MM.1S (cell line): ENCODE measurements at places on chromosomes 7 and 10.
A peak's percentile ranks its signal among the peaks of the same experiment; 100 is the strongest.

GRCh38 chr7:7793249-7793648 lies 74.8 kb upstream of the RPA3 start:
- H3K4me3 ChIP-seq: no peak overlapping the region
- DNase-seq: no peak
- H3K27me3 ChIP-seq: no peaks in the 10 kb centered on the region
- no peaks in the 10 kb centered on the region for H3K36me3 ChIP-seq
- no peak overlapping the region for H3K27ac ChIP-seq
- peaks cover 13% of the 10 kb centered on the region; the same call in 1 of the 2 replicates for H3K4me1 ChIP-seq

DNA sequence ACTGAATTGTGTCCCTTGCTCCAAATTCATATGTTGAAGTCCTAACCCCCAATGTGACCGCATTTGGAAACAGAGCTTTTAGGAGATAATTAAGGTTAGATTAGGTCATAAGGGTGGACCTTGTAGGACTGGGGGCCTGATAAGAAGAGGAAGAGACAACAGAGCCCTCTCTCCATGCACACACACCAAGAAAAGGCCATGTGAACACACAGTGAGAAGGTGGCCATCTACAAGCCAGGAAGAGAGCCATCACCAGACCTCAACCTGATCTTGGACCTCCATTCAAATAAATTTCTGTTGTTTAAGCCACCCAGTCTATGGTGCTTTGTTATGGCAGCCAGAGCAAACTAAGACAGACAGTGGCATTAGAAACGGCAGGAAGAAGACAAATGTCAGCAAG lies 12.5 kb upstream of the PRKAR2B start:
- DNase-seq: no peak
- H3K4me3 ChIP-seq: no peak overlapping the region
- no peaks in the 10 kb centered on the region for H3K4me1 ChIP-seq
- H3K27ac ChIP-seq: no peak overlapping the region
- no peaks in the 10 kb centered on the region for H3K27me3 ChIP-seq

DNA sequence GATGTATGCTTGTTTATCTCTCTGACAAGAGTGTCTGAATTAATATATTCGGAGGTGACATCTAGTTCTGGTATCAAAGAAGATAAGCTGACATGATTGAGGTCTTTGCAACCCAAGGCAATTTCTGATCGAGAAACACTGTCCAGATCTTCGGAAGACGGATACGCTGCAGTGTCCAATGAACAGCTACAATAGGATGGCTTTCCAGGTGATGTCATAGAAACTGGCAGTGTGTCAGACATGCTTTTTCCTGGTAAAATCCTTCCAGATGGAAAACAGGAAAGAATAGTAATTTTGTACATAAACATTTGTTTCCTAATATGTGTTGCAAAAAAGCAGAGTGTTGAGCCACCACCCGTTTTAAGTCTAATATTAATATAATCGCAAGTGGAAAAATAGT lies 33.4 kb downstream of the VWDE start:
- H3K4me3 ChIP-seq: no peak overlapping the region
- no peak overlapping the region for H3K27ac ChIP-seq
- no peaks in the 10 kb centered on the region for H3K4me1 ChIP-seq
- DNase-seq: no peak
- H3K36me3 ChIP-seq: no peaks in the 10 kb centered on the region

- no peaks in the 10 kb centered on the region for H3K36me3 ChIP-seq
- H3K27me3 ChIP-seq: no peaks in the 10 kb centered on the region
- no peak for DNase-seq
- H3K4me3 ChIP-seq: no peak overlapping the region
- no peaks in the 10 kb centered on the region for H3K4me1 ChIP-seq
Observed at GRCh38 chr10:23472181-23472580, 33.3 kb downstream of the OTUD1 start.

DNA sequence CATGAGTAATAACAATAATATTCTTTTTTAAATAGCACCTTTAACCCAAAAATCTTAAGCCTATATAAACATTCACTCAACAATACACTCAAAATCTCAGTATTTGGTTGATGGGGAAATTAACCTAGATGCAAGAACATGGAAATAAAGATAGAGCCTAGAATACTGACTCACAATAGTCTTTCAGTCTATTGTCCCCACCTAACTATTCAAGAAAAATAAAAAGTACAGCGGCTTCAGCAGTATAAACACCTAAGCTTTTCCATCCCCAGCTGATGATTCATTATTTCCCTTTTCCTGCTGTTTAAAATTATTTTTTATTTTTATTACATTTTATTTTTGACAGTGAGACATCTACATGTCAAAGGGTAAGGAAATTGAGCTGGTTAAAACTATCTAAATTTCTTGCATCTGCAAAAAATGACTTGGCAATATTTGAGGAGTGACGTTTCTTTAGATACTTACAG lies 201.4 kb downstream of the FZD1 start:
- H3K4me1 ChIP-seq: no peaks in the 10 kb centered on the region
- H3K4me3 ChIP-seq: no peak overlapping the region

- no peaks in the 10 kb centered on the region for H3K27me3 ChIP-seq
- H3K36me3 ChIP-seq: no peaks in the 10 kb centered on the region
- no peak for DNase-seq
- H3K4me3 ChIP-seq: no peak overlapping the region
- H3K27ac ChIP-seq: no peak overlapping the region
Observed at GRCh38 chr7:91685544-91685943, 195.0 kb downstream of the MTERF1 start.

GRCh38 chr7:150400788-150401423 lies 21.8 kb downstream of the ZNF775 start:
- H3K4me3 ChIP-seq: no peak overlapping the region
- peaks cover 19% of the 10 kb centered on the region for H3K4me1 ChIP-seq
- DNase-seq: no peak
- no peaks in the 10 kb centered on the region for H3K27me3 ChIP-seq
- no peaks in the 10 kb centered on the region for H3K36me3 ChIP-seq

- no peak overlapping the region for H3K27ac ChIP-seq
- H3K4me3 ChIP-seq: no peak overlapping the region
- H3K27me3 ChIP-seq: no peaks in the 10 kb centered on the region
- DNase-seq: no peak
- H3K36me3 ChIP-seq: no peaks in the 10 kb centered on the region
- no peaks in the 10 kb centered on the region for H3K4me1 ChIP-seq
Observed at GRCh38 chr10:22473044-22473443, 127.7 kb downstream of the SPAG6 start.

DNA sequence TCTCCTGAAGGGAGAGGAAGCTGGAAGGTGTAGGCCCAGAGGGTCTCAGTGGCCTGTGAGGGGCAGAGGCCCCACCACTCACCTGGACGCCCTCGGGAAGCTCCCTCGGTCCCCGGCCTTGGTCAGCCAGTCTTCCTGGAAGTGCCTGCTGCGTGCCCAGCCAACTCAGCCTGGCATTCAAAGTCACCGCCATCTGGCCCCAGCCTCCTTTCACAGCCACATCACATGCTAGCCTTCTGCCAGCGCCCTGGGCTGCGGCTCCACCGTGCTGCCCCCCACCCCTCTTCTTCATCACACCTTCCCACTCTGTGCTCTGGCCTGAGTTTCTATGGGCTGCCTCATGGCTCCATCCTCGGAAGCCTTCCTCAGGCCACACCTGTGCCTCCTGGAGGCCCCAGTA lies 98.0 kb downstream of the ZMIZ1 start:
- no peak for DNase-seq
- no peaks in the 10 kb centered on the region for H3K27me3 ChIP-seq
- no peak overlapping the region for H3K27ac ChIP-seq
- H3K4me3 ChIP-seq: no peak overlapping the region

DNA sequence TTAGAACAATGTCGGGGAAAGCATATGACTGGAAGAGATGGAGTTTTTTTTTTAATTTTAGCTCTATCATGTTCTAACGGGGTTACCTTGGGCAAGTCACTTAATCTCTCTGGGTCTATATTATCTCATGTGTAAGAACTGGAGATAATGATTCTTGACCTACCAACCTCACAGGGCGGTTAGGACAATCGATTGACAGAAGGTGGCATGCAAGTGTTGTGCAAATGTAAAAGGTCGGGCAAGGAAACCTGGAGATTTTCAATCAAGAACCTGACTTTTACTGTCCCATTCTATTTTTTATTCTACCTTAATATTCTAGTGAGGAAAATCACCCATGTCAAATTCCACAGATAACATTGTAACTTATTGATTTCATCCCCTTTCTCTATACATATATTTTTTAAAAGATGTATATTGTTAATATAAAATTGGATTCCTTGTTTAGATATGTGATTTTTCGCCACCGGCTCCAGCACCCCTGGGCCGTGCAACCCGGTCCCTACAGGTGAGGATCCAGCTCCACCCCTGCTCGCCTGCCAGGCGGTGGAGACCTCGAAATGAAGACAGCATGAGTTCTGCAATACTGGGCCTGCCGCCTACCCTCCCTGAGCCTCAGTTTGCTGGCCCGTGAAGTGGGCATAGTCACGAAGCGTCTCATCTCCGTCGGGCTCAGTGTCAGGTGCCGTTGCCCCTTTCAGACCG lies 497.6 kb upstream of the PHF14 start:
- H3K27me3 ChIP-seq: no peaks in the 10 kb centered on the region
- DNase-seq: no peak
- no peaks in the 10 kb centered on the region for H3K4me1 ChIP-seq
- H3K36me3 ChIP-seq: no peaks in the 10 kb centered on the region
- H3K27ac ChIP-seq: no peak overlapping the region

DNA sequence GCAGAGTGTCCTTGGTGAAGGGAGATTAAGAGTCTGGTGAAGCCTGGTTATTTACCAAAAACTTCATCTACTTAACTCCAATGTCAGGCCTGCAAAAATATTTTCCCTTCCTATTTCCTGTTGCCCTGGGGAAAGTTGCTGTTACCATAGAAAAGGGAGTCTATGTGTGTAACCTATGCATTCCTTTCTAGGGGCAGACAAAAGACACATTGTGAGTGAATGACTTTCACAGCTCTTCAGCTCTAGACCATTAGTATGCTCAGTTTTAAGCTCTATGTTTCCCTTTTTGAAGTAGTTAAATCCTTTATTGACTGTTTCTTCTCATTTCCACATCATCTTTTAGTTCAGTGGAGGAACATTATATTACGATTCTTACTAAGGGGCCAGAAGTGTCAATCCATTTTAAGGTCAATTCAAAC lies 45.6 kb upstream of the SGCE start:
- H3K27ac ChIP-seq: no peak overlapping the region
- no peaks in the 10 kb centered on the region for H3K36me3 ChIP-seq
- H3K27me3 ChIP-seq: no peaks in the 10 kb centered on the region
- DNase-seq: no peak
- no peak overlapping the region for H3K4me3 ChIP-seq

DNA sequence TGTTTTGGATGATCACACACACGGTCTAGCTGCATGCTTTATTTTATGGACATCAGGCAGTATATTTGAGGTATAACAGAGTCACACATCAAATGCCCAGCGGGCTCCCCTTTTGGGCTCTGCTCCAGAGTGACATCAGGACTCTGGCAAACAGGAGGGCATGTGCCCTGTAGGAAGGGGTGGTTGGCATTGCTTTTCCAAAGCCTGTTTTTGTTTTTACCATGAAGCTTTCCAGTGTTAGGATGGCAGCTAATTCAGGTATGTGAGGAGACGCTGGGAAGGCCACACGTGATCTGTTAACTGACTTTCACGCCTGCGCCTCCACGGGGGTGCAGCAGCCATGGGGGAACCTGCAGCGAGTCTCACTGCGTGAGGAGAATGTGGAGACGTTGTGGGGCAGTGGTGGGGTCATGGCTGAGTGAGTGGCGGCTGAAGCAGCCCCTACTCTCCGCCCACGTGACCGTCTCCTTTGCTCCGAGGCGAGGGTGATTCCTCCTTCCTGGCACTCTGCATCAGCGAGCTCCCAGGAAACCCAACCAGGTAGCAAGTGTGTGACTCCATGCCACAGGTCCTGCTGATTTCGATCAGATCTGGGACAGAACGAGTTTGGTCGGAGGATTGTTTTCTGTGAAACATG lies 117.7 kb downstream of the ANKRD61 start:
- H3K27ac ChIP-seq: no peak overlapping the region
- H3K4me3 ChIP-seq: no peak overlapping the region
- peaks cover 12% of the 10 kb centered on the region for H3K36me3 ChIP-seq
- H3K27me3 ChIP-seq: no peaks in the 10 kb centered on the region
- H3K4me1 ChIP-seq: peaks cover 6% of the 10 kb centered on the region
- no peak for DNase-seq

DNA sequence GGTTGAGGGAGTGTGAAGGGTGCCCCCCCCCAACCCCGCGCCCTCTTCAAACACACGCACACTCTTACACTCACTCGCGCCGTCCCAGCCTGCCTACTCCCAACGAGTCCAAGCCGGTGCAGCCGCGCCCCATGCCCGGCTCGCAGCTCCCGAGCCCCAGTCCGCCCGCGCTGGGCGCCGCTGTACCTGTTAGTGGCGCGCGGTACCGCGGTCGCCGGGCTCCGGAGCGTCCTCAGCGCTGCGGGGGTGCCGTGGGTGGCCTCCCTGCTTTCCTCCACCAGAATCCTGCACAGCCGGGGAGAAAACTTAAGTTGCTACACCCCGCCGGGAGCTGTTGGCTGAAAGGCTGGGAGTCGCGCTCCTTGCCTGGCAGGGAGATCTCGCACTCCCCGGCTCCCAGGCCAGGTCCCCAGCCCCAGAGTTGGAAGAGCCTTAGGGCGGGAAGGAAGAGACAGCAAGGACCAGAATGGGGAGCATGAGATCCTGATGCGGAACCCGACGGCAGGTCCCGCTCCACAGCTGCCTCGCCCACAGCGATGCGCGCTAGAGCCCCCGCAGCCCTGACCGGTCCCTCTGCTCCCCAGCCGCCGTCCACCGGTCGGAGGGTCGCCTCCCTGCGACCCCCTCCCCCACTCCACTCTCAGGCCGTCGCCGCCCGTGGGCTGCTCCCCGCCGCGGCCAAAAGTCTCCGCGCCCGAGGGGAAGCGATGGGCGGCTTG lies 863 bp downstream of the ST8SIA6 start:
- no peaks in the 10 kb centered on the region for H3K27me3 ChIP-seq
- peak overlapping the region; percentile 35; the same call in 1 of the 2 replicates for H3K4me3 ChIP-seq
- no peaks in the 10 kb centered on the region for H3K4me1 ChIP-seq

- peaks cover 21% of the 10 kb centered on the region for H3K4me1 ChIP-seq
- H3K36me3 ChIP-seq: no peaks in the 10 kb centered on the region
- H3K27ac ChIP-seq: no peak overlapping the region
- no peaks in the 10 kb centered on the region for H3K27me3 ChIP-seq
Observed at GRCh38 chr7:22591271-22591670, 91.3 kb upstream of the STEAP1B start.

DNA sequence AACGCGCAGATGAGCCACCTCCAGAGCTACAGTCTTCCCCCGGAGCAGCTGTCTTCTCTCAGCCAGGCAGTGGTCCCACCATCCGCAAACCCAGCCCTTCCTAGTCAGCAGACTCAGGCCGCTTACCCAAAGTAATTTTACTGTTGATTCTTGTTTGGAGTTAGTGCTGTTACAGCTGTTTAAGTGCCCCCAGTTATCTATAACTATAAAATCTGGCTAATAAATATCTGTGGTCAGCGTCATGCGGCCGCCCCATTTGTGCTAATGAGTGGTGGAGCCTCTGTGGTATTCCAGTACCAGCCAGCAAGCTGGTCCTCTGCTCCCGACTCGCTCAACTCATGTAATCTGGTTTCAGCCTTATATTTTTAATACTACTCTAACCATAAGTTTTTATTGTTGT lies 43.2 kb upstream of the TMEM236 start:
- H3K27ac ChIP-seq: no peak overlapping the region
- H3K27me3 ChIP-seq: no peaks in the 10 kb centered on the region
- H3K36me3 ChIP-seq: no peaks in the 10 kb centered on the region
- no peak for DNase-seq
